NCI-H524 (cell line): ENCODE measurements at places on chromosomes 5 and 9.

- DNase-seq, result no peak
Measured at GRCh38 chr9:79569814-79570447, 1.8 kb upstream of the TLE4 start.

GRCh38 chr5:117671551-117671950 lies 1096.9 kb upstream of the SEMA6A start:
- DNase-seq, result no peak

DNA sequence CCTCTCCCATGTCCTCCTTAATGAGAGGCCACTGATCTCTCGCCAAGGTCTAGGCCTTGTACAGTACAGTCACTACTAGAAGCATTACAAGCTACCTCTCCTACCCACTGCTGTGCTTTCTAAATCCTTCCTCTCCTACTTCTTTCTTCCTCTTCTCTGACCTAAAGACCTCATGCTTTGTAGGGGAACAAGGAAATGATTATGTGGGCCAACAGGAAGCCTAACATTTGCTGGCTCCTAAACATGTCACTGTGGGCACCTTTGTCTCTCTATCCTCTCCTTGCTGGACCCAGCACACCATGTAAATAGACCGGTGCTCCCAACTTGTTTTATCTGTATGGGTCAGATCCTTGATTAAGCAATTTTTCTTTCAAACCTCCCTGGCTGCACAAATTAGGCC lies 16.7 kb downstream of the SLC28A3 start:
- no peak for DNase-seq

GRCh38 chr9:91155746-91156376 lies 205.9 kb downstream of the AUH start:
- no peak for DNase-seq

DNA sequence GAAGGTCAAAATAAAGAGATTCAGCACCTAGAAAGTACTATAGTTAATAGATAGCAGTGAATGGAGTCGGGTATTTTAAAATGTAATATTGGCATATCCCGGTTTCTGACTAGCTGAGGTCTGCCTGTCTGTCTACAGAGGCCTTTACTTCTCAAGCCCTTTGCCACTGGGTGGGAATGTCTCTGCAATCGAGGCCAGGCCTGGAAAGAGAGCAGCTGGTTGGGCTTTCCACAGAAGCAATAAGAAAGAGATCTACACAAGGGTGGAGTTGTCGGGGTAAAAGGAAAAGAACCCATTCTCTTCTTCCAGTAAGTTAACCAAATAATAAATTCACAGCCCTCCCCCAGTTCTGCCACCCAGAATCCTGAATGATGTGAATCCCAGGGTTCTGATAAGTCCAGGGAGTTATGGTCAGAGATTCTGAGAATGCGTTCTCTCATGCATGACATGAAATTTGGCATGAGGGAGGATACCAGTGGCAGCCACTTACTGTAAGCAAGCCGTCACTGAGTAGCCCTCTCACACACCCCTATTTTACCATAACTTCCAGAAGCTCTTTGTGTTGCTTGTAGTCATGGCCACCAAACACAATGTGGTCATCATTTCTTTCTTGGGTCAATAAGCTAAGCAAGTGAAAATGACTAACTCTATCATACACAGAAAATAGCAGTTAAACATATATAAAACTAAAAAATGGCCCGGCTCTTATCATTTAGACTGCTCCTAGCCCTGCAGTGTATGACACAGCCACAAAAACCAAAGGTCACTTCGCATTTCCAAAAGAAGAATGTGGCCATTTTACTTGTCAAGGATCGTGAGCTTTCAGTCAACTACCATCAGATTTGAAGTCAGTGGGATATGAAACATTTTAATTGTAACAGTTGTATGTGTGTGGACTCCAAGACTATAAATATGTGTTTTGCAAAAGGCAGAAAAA lies 185.0 kb downstream of the GLIS3 start:
- DNase-seq, result no peak

GRCh38 chr9:121924700-121925099 lies 168.4 kb downstream of the TTLL11 start:
- no peak for DNase-seq

DNA sequence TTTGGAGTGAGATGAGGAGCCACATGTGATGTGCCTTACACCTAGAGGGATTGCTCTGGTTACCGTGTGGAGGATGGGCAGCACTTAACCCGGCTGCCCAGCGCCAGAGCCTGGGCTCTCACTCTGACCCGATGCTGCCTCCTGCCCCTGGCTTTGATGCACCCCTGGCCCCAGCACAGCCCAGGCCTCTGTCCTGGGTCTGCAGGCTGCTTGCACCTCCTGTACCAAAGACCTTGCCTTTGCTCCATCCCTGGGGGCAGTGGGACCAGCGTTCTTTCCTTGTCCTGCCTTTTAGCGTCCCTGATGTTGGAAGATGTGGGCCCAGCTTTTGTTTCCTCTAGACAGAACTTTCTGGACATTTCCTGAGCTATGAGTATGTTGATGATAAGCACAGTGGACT lies 40.4 kb downstream of the FGF18 start:
- no peak for DNase-seq

GRCh38 chr9:128983536-128983935 lies 36.0 kb downstream of the NUP188 start:
- DNase-seq, result no peak

DNA sequence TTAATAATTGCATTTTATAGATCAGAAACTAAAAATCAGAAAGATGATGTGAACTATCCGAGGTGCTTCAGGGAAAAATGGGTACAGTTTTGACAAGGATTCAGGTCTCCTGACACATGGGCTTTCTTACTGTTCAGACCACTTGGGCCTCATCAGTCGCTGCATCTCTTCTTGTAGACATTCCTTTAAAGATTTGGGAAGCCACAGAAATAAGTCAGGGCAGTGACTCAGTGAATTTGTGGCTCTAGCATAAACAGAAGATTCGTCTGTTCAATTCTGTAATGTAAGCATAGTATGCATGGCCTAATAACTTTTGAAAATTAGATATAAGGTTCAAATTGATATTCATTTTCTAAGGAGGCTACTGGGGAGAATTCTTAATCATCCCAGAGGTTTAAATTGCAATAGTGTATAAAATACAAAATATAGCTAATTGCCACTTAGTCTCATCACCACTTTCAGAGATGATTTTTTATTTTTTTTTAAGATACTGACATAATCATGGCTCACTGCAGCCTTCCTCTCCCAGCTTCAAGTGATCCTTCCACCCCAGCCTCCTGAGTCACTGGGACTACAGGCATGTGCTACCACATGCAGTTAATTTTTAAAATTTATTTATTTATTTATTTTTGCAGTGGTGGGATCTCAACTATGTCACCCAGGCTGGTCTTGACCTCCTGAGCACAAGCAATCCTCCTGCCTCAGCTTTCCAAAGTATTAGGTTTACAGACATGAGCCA lies 48.9 kb downstream of the RASEF start:
- no peak for DNase-seq

DNA sequence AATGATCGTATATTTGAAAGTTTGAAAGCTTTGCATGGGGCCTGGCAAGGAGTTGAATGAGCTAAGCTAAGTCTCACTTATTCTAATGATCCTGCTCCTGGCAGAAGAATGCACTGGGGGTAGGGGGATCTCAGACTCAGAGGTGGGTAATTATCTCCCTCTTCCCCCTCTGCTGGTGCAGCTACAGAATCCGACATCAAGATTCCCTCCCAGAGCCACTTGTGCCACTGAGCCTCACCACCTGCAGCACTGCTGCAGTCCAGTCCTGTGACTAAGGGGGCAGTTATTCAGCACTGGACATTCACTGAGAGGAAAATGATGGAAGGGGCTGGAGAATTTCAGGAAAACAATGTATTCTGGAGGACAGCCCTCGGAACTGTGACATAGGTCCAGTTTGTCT lies 205.8 kb downstream of the DEPDC1B start:
- no peak for DNase-seq

DNA sequence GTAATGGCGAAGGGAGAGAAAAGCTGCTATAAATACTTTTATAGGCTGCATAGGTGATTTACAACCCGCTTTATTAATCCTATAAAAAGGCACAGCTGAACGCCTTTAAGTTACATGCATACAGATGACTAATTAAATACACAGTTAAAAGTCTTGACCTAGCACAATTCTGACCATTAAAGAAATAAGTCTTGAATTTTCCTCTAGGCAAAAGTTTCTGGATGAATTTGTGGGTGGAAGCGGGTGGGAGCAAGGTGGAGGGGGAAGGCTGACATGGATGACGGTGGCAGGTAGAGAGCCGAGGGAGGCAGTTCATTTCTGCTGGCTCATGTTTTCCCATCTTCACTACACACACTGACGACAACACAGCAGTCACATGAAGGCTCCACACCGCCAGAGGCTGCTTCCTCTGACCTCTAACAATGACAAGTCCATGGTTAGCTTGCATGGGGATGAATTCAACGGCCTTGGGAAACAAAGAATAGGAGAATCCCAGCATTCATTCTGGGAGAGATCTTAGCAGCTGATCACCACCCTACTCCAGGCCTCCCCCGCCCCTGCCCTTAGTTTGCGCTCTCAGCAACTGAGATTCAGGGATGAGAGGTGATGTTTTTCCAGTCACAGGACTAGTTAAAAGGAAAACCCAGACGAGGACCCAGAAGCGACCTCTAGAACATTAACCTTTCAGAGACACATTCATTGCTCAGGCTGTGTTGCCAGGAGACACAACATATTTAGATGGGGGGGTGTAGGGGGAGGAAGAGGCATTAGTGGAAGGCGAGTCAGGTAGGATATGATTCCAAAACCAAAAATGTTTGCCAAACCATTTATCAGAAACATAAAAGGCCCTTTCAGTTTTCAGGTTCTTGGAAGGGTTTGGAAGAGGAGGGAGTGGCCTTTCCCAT lies 329.3 kb downstream of the PIK3R1 start:
- DNase-seq, result no peak

DNA sequence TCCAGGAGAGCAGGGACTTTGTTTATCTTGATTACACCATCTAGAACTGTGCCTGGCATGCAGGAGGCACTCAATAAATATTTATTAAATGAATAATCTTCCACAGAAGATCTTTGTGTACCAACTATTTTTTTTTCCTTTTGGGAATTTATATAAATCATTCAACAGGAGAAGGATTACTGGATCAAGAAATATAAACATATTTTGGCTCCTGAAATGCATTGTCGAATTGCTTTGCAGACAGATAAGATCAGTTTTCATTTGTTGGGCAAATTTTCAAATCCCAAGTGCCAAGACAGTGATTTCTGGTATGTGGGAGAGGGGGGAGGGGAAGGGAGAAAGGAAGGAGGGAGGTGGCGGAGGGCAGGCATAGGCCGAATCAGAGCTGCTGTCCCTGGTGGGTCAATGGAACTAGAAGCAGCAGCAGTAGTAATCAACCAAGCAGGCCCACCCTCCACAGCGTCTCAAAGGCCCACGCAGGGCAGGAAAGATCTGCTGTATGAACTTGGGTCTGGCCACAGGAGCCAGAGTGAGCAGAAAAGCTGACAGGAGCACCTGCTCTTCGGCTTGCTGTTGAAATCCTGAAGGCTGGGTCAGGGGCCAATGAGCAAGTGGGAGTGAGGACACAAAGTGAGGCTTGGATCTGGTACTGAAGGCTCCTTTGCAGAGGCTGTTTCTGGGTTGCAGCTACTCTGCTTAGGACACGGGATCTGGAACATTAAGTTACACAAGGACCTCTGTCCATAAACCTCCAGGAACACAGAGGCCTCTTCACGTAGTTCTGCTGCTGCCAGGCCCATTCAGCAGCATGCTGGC lies 15.8 kb upstream of the TRAF1 start:
- no peak for DNase-seq

DNA sequence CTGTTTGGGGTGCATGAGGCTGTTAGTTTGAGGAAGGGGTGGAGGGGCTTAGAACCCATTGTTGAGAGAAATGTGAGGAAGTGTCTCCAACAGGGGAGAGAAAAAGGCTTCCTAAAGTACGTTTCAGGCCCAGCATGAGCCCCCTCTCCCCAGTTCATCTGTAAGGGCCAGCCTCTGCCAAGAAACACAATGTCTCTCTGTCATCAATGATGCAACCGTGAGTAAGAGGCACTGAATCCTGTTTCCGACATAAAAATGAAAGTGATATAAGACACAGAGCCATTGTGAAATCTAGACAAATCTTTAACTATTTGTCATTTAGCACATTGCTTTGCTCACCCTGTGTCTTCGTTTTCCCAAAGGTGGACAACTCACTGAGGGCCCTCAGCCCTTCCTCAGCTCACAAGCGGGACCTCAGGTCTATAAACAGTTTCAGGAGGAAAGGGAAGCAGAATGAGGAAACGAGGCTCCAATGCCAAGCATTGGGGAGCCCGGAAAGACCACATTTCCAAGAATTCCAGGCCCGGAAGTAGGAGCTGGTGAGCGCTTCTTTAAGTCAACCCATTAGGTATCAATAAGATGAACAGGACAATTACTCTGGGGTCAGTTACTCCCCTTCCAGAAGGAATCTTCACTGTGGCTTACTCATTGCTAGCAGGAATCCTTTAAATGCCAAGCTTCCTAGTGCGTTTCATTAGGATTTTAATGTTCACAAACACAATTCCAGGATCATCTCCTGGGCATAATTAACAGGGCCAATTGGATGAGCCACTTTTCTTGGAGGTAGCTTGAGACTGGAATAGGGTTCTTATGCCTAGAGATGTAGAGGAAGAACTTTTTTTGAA lies 59.0 kb upstream of the KLF4 start:
- DNase-seq, result no peak

- DNase-seq, result no peak
Measured at GRCh38 chr5:9338796-9339195, 207.1 kb downstream of the SEMA5A start.

- no peak for DNase-seq
Measured at GRCh38 chr5:59021286-59021673, 438.4 kb downstream of the RAB3C start.

- DNase-seq, result peak; percentile 30
Measured at GRCh38 chr9:133727277-133727875, 10.8 kb downstream of the SARDH start.

DNA sequence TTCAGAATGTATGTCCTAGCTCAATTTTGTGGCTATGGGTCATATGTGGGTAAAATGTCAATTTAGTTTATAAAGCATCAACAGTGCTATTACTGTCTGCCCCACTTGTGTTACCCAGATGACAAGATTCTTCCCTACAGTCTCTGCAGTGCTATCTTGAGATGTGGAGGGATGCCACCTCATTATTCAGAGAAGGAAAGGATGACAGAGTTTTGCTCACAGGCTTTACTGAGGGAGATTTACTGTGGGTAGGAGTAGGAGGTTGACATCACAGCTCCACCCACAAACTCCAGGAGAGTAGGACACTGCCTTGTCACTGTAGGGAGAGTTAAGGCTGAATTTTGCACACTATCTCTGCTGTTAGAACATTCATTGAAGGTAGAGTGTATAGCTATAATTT lies 359.3 kb downstream of the HTR1A start:
- no peak for DNase-seq
